ENCODE measurements at places on chromosomes 1 and 21. TPM values are rescaled to one million over a fixed set of nuclear protein-coding genes. Genes with fewer than 3 reads are reported as not detected.
A peak's percentile ranks its signal among the peaks of the same experiment; 100 is the strongest.

Gene PRR9
- not detected for total RNA-seq

Gene RGS16
- 6.4 TPM for total RNA-seq

Gene FMN2
- total RNA-seq: 0.76 TPM

Gene MATN1
- not detected for total RNA-seq

Gene PROK1
- total RNA-seq: not detected

Gene LCE1D
- total RNA-seq: not detected

- peak; percentile 10 for DNase-seq
- H3K27me3 ChIP-seq: no peaks in the 10 kb centered on the region
- H3K4me3 ChIP-seq: no peak overlapping the region
- H3K27ac ChIP-seq: no peak overlapping the region
- no peaks in the 10 kb centered on the region for H3K4me1 ChIP-seq
Measured at GRCh38 chr1:194342484-194343262, 1156.3 kb upstream of the B3GALT2 start.

GRCh38 chr1:248416226-248416625 is 13.4 kb downstream of the OR2T1 start:
- H3K27me3 ChIP-seq: no peaks in the 10 kb centered on the region
- DNase-seq: no peak
- no peaks in the 10 kb centered on the region for H3K4me1 ChIP-seq
- no peaks in the 10 kb centered on the region for H3K36me3 ChIP-seq
- no peak overlapping the region for H3K27ac ChIP-seq
- H3K4me3 ChIP-seq: no peak overlapping the region

GRCh38 chr21:14474995-14475394 is 71.1 kb downstream of the SAMSN1 start:
- H3K27me3 ChIP-seq: no peaks in the 10 kb centered on the region
- H3K4me1 ChIP-seq: no peaks in the 10 kb centered on the region
- no peak for DNase-seq

DNA sequence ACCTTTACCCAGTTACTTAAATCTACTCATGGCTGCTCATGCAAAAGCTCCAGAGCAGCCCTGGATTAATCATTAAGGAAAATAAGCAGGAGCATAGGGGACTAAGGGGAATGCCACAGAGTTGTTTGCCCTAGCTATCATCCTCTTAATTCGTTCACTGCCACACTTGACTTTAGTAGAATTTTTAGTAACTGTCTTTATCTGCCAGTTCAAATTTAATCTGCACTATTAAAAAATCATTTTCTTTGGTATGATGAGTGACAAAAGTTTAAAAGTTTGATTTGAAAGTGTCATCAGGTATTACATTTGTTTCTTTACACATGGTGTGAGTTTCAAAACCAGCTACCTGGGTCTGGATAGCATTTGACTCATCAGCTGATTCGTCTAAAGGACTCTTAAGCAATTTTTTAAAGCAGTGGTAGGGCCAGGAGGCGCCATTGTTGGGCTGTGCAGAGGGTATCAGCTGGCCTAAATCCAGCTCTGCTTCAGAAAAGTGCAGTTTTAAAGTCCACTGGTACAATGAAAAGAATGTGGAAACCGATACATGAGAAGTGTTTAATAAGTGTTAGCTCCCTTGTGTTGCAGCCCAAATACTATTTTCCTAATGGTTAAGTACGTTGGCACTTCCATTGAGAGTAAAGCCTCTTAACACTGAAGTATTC is 69.9 kb upstream of the DR1 start:
- H3K27me3 ChIP-seq: no peaks in the 10 kb centered on the region
- peaks cover 15% of the 10 kb centered on the region for H3K4me1 ChIP-seq
- no peaks in the 10 kb centered on the region for H3K36me3 ChIP-seq
- DNase-seq: peak; percentile 49

DNA sequence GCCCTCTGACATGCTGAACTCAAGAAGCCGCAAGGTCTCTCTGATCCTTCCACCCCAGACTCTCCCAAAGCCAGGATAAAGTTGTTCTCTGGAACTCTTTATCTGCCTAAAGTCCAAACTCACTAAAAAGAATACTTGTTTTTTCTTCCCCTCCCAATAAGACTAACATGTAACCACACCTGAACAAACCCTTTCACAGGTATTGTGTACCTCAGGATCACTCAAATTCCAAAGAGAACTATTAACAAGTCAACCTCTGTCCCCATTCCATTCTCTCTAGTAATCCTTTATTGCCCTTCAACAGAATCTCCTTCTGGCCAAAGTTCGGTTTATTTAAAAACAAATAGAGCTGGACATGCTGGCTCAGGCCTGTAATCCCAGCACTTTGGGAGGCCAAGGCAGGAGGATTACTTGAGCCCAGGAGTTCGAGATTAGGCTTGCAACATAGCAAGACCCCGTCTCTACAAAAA is 4.1 kb upstream of the TOE1 start:
- H3K27ac ChIP-seq: no peak overlapping the region
- peaks cover 13% of the 10 kb centered on the region for H3K4me1 ChIP-seq
- H3K4me3 ChIP-seq: no peak overlapping the region
- DNase-seq: no peak

- no peak overlapping the region for H3K27ac ChIP-seq
- DNase-seq: no peak
- H3K27me3 ChIP-seq: no peaks in the 10 kb centered on the region
- peaks cover 68% of the 10 kb centered on the region for H3K4me1 ChIP-seq
Measured at GRCh38 chr21:38266732-38267131, 9.9 kb downstream of the KCNJ15 start.

DNA sequence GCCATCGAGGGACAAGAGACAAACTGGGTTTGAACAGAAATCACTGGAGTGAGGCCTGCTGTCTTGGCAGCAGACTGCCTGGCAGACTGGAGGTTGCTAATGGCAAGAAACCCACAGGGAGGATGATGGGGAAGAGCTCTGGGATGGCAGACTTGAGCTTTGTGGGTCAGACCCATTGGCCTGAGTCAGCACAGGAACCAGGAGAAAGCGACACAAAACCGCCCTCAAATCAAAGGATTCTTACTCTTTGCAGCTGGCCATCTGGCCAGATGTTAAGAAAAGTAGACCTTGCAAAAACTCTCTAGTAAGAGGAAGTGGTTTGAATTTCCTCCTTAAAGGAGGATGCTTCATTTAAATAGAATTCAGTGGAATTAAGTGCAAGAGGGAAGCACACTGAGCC is 195.2 kb upstream of the JUN start:
- no peak overlapping the region for H3K4me3 ChIP-seq
- H3K27ac ChIP-seq: no peak overlapping the region
- H3K4me1 ChIP-seq: no peaks in the 10 kb centered on the region
- no peaks in the 10 kb centered on the region for H3K27me3 ChIP-seq
- H3K36me3 ChIP-seq: no peaks in the 10 kb centered on the region
- DNase-seq: no peak

GRCh38 chr1:1415751-1416150 is 5.3 kb downstream of the ANKRD65 start:
- H3K4me1 ChIP-seq: peaks cover 29% of the 10 kb centered on the region
- no peak for DNase-seq
- no peak overlapping the region for H3K27ac ChIP-seq
- no peaks in the 10 kb centered on the region for H3K27me3 ChIP-seq

DNA sequence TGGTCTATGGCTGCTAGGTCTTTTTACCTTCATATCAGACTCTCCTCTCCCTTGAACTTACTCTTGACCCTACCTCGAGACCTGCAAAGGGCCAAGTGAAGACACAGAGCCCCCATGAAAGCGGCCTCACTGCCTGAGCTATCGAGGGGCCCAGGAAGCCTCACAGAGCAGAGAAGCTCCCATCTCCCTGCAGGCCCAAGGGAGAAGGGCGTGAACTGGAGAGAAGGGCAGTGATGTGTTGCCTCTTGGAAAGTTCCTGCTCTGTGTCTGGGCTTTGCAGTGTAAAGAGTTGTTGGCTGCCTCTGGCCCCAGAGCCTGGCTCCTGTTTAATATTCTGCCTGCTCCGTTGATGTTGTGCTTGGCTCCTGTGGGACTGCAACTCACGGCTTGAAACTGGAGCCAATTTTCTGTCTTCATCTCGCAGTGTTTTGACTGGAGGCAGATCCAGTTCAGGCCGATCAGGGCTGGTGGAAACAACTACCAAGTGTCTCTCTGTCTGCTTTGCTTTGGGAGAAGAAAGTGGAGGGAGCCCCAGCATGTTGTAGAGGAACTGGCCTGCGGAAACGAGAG is 4.3 kb downstream of the SERTAD4 start:
- DNase-seq: no peak
- no peaks in the 10 kb centered on the region for H3K27me3 ChIP-seq
- no peak overlapping the region for H3K4me3 ChIP-seq
- peak overlapping the region; percentile 41 for H3K27ac ChIP-seq

DNA sequence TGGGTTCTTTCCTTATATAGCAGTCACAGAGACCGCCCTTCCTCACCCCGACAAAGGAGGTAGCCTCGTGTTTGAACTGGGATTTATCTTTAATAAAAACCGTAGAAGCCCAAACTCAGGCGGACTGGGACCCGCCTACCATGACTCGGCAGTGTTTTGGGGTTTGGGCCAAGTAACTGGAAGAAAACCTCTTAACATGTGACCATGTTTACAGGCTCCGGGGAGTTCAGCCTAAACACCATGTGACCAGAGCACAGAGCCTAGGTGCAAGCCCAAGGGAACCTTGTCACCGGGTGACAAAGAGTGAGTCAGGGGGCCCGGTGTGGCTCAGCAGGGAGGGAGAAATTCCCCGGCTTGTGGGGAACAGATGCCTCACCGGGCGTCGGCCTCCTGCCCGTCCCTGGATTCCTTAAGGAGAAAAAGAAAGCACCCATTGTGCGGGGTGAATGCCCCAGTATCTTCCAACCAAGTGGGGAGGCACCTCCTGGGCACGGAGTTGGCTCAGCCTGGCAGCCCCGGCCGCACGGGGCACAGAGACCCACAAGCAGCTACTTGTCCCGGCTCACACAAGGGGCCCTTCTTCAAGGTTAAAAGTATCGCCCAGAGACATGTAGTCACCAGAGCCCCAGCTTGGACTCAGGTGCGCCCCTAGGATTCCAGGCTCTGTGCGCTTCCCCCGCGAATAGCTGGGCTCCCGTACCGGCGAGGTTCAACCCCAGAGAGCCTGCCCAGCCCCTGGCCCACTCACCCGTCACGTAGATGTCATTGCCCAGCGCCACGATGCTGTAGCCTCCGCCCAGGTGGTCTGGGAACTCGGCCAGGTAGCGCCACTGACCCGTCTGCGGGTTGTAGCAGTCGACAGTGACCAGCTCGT is 1.4 kb downstream of the KLHL21 start:
- DNase-seq: peak; percentile 87
- no peaks in the 10 kb centered on the region for H3K27me3 ChIP-seq
- peak overlapping the region; percentile 79 for H3K4me3 ChIP-seq
- peaks cover 30% of the 10 kb centered on the region for H3K36me3 ChIP-seq

GRCh38 chr1:151340870-151341754 is 5.9 kb downstream of the RFX5 start:
- peaks cover 8% of the 10 kb centered on the region for H3K4me1 ChIP-seq
- H3K27me3 ChIP-seq: no peaks in the 10 kb centered on the region
- DNase-seq: no peak

DNA sequence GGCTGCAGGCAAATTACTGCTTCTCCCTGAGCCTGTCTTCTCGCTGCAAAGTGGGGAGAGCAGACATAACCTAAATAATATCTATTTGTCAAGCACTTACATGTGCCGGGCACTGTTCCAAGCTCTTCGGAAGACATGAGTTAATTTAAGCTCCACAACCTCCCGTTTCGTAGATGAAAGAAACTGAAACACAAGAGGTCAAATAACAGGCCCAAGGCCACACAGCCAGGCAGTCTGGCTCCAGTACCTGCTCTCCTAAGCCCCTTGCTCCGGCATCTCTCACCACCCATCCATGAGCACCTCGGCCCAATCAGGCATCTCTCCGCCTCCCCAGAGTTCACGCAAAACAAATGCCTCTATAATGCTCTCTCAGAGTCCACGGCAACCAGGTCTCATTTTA is 65.4 kb downstream of the TAS1R2 start:
- DNase-seq: no peak
- no peaks in the 10 kb centered on the region for H3K4me1 ChIP-seq
- no peak overlapping the region for H3K4me3 ChIP-seq
- no peaks in the 10 kb centered on the region for H3K36me3 ChIP-seq
- no peaks in the 10 kb centered on the region for H3K27me3 ChIP-seq
- H3K27ac ChIP-seq: no peak overlapping the region

GRCh38 chr1:21344750-21345443 is 54.6 kb upstream of the ECE1 start:
- H3K4me3 ChIP-seq: peak overlapping the region; percentile 82
- peak; percentile 89 for DNase-seq
- no peaks in the 10 kb centered on the region for H3K36me3 ChIP-seq
- peak overlapping the region; percentile 84 for H3K27ac ChIP-seq
- peaks cover 40% of the 10 kb centered on the region for H3K4me1 ChIP-seq

DNA sequence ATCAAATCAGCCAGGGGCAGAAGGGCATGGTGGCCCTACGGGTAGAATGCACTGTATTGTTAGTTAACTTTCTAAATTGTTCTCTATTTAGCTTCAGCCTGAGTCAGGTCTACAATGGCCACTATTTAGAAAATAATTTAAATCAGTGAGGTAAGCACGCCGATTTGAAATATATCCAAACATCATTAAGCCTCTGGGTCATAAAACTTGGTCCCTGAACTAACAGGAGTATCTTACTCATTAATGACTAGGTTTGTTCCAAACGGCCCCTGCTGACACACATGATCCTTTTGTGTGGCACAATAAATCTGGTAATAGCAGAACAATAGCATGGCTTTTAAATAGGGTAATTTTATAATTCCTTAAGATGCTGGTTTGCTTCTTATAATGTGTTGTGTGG is 48.4 kb downstream of the STX6 start:
- peaks cover 6% of the 10 kb centered on the region for H3K4me1 ChIP-seq
- H3K36me3 ChIP-seq: peaks cover 47% of the 10 kb centered on the region
- DNase-seq: no peak
- H3K27me3 ChIP-seq: no peaks in the 10 kb centered on the region
- no peak overlapping the region for H3K4me3 ChIP-seq
